ENCODE measurements at places on chromosomes 4 and X.

GRCh38 chr4:2534904-2535375 lies 1.5 kb upstream of the FAM193A start:
- DNase-seq, result peak; percentile 14

DNA sequence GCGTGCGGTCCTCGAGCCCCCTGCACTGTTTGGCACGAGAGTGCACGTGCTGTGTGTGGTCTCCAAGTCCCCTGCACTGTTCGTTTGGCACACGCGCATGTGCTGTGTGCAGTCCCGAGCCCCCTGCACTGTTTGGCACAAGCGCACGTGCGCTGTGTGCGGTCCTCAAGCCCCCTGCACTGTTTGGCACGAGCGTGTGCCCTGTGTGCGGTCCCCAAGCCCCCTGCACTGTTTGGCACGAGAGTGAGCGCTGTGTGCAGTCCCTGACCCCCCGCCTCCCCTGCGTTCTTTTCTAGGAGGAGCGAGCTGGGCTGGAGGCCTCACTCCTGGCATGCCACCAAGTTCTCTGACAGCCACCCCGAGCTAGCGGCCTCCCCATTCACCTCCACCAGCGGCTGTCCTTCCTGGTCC lies 76.5 kb upstream of the CLDN34 start:
- DNase-seq, result no peak

DNA sequence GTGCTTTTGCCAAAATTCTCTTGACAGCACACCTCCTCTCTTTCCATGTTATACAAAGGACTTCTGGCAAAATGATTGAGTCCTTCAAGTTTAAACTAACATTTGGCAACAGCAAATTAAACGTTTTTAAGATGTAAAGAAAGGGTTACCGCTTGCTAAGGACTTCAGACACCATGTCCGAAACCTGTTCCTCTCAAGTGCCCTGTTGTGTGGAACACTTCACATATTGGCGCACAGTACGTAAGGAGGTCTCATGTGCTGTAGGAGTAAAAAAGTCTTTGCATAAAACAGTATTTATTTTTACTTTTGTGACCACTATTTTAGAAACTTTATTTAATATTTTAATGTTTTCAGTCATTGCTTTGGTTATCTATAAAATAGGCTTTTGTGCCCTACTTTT lies 33.7 kb upstream of the HPRT1 start:
- DNase-seq, result no peak

DNA sequence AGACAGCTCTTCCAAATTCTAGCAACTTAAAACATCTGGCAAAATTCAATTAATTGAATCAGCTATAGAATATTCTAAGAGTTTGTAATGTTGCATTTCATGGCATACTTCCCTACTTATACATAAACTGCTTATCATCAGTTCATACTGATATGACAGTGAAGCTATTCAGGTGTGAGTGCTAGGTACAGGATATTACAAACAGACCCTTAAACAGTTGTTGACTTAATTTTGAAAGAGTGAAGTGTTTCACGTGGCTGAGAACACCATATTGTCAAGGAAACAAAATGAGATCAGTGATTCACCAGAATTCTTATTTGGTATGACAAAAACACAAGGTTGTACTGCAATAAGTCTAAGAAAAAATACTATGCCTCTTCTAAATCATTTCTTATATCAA lies 27.4 kb downstream of the CENPU start:
- no peak for DNase-seq

DNA sequence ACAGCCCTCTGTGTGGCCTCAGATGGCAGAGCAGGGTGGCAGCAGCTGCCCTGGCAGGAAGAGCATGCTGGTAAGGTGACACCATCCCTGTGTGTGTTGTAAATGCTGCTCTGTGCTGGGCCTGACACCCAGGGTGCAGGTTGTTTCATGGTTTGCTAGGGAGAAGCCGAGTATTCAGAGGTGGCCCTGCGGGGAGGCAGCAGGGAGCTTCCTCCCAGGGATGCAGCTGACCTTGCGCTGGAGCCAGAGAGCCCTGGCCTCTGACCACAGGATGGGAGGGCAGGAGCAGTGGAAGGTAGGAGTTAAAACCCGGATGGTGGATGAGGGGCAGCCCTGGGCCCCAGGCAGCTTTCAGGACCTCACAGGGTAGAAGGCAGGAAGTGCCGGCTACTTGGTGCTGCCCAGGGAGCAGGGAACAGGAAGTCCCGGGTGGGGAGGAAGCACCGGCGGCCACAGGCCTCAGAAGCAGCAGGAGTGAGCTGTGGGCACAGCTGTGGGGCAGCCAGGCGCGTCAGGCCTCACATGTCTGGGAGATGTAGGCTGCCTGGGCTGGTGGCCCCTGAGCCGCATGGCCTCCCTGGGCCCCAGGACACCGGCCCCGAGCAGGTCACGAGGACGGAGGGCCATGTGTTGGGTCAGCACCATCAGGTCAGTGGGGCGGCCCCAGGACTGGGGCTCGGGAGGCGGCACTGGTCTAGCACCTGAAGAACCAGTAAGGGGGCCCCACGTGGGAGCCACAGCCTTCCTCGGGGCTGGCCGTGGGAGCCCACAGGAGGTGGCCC lies 19.1 kb downstream of the SH3BP2 start:
- DNase-seq, result peak; percentile 85

- peak; percentile 20 for DNase-seq
Measured at GRCh38 chrX:132216806-132217202, 2.4 kb downstream of the RAP2C start.

GRCh38 chr4:75555294-75556164 lies at the start of gene ODAPH:
Gene ODAPH, plus strand, starts transcription at chr4:75556066. Its CDS starts 17 bp downstream, at chr4:75556083.
- peak; percentile 68 for DNase-seq

- peak; percentile 24 for DNase-seq
Measured at GRCh38 chrX:40736170-40736505, 796 bp upstream of the MED14 start.

GRCh38 chr4:74555231-74555630 lies 110.3 kb downstream of the AREG start:
- DNase-seq, result no peak

GRCh38 chr4:150381609-150382008 lies 200.3 kb upstream of the MAB21L2 start:
- no peak for DNase-seq

DNA sequence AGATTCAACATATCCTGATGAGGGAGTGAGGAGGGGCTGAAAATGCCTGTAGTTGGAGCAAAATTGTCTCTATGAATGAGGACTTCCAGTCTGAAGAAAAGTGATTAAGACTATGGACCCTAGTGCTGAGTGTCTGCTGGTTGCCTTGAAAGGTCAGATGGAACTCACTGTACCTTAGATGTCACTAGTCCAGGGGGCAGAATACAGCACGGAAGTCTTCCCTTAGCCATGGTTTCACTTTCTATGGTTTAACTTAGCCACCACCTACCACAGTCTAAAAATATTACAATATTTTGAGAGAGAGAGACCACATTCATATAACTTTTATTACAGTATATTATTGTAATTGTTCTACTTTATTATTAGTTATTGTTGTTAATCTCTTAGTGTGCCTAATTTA lies 223.1 kb downstream of the FMR1NB start:
- no peak for DNase-seq

GRCh38 chrX:11531226-11531625 lies 134.5 kb downstream of the ARHGAP6 start:
- no peak for DNase-seq

DNA sequence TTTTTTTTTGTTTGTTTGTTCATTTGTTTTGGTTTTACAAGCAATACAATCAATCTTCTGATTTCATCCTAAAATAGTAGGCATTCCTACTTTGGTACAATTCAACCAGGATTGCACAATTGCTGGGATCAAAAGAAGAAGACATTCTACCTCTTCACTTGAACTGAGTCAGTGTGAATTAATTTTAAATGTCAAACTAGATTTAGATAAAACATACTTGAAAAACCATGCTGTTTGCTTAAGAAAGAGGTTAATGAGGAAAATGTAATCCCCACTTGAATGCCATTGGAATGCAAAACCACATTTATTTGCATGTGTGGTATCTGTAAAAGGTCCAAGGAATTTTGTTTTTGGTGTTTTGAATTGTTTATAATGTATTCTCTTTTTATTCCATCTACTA lies 40.5 kb downstream of the HAND2 start:
- no peak for DNase-seq

DNA sequence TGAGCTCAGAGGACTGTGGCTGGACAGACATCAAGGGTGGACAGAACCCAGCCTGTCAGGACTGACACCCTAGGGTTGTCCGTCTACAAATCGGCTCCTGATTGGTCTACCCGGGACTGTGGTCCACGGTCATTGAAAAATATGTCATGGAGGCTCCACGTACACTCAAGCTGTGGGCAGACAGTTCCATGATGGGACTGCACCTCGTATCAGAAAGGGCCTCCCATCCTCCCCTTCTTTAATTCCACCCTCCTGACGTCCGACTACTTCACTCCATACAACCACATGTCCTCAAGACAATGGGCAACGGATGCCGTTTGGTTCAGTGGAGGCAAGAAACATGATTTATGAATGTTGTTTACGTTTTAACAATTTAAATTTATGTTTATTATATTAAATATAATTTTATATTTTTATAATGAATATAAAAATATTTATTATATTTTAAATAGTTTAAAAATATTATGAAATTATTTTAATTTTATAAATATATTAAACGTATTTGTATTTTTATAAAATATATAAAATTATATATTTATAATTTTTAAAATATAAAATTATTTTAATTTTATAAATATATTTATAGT lies 58.0 kb upstream of the SHOX start:
- no peak for DNase-seq

- DNase-seq, result no peak
Measured at GRCh38 chr4:71495454-71495853, 156.6 kb downstream of the SLC4A4 start.

- DNase-seq, result no peak
Measured at GRCh38 chrX:50952406-50952805, 41.9 kb downstream of the BMP15 start.

DNA sequence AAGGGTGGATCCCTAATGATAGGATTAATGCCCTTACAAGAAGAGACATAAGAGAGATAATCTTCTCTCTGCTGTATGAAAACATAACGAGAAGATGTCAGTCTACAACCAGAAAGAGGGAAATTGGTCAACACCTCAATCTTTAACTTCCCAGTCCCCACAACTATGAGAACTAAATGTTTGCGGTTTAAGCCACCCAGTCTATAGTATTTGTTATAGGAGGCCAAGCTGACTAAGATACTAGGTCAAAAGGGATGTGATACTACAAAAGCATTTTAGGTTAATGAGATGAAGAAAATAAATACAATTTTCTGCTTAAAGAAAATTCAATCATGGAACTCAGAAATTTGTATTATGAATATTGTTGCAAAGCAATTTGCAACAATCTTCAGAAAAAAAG lies 55.4 kb upstream of the LHFPL1 start:
- DNase-seq, result no peak

GRCh38 chr4:151864068-151864467 lies 103.3 kb upstream of the GATB start:
- DNase-seq, result no peak

- no peak for DNase-seq
Measured at GRCh38 chr4:174118171-174118570, 165.3 kb downstream of the FBXO8 start.

DNA sequence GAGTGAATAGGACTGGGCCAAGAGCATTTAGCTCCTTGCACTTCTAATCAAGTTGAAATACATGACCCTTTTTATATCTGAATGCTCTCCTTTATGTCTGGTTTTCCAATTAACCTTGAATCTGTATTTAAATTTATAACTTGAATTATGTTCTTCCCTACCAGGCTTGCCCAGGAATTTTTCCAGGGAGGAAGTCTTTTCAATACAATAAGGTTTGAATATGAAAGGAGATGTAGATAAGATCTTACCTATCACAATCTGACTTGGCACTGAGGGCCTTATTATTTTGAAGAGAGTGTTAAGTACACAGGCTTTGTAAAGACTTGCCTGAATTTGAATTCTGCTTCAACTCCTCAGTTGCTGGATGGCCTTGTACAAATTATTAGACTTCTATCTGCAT lies 555.7 kb downstream of the PCDH7 start:
- no peak for DNase-seq

- peak; percentile 13 for DNase-seq
Measured at GRCh38 chr4:147924604-147925412, 192.9 kb downstream of the ARHGAP10 start.

DNA sequence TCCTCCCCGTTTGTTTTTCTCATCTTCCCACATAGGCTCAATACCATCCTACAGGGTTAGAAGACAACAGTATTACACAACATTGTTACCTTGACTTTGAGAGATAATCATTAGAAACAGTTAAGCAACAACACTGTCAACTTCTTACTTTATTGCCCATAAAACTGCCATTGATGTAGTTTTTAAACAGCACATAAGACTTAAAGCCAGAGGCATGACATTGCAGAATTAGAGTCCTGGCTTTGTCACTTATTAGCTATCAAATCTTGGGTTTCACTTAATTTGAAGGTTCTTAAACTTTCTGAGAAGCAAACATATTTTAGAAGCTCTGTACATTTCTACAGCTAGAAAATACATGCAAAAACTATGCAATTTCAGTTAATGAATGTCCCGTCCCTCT lies 41.8 kb downstream of the EIF4E start:
- DNase-seq, result no peak

All from SW480 (cell line).